ENCODE measurements at places on chromosomes 6 and 20. TPM values are rescaled to one million over a fixed set of nuclear protein-coding genes. Genes with fewer than 3 reads are reported as not detected.

DNA sequence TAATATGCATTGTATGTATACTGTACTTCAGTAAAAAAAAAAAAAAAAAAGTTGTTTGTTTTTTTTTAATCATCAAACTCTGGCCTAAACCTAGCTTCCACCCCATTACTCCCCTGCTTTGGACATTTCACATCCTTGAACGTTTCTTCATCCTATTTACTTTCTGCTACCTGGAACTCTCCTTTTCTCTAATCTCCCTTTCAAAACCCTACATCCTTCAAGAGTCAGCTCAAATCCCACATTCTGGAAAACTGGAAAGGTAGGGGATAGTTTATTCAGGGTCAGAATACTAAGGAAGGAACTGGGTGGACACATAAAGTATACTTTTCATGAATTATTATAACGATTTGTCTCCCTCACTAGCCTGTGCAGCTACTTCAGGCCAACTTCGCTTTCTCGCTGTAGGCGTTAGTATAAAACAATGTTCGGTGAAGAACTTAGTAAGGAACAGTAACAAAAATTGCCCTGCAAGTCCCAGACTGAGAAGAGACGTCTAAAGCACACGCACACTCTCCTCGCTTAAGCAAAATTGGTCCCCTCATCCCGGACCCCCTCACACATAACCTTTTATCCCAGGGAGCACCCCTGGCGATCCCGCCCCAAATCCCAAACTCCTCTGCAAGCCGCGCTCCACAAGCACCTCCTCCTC is 775 bp downstream of the PIGU start:
- no peaks in the 10 kb centered on the region for H3K36me3 ChIP-seq
- H3K27ac ChIP-seq = peak overlapping the region; percentile 53
- H3K4me3 ChIP-seq = peak overlapping the region; percentile 88
- no peaks in the 10 kb centered on the region for H3K27me3 ChIP-seq
- no peak for DNase-seq
- peaks cover 13% of the 10 kb centered on the region for H3K4me1 ChIP-seq

Gene GRM4
- total RNA-seq = not detected

GRCh38 chr20:4656491-4656890 is 65.2 kb upstream of the PRND start:
- H3K36me3 ChIP-seq = no peaks in the 10 kb centered on the region
- no peak overlapping the region for H3K27ac ChIP-seq
- H3K27me3 ChIP-seq = peaks cover 2% of the 10 kb centered on the region
- H3K4me1 ChIP-seq = peaks cover 9% of the 10 kb centered on the region
- no peak for DNase-seq

DNA sequence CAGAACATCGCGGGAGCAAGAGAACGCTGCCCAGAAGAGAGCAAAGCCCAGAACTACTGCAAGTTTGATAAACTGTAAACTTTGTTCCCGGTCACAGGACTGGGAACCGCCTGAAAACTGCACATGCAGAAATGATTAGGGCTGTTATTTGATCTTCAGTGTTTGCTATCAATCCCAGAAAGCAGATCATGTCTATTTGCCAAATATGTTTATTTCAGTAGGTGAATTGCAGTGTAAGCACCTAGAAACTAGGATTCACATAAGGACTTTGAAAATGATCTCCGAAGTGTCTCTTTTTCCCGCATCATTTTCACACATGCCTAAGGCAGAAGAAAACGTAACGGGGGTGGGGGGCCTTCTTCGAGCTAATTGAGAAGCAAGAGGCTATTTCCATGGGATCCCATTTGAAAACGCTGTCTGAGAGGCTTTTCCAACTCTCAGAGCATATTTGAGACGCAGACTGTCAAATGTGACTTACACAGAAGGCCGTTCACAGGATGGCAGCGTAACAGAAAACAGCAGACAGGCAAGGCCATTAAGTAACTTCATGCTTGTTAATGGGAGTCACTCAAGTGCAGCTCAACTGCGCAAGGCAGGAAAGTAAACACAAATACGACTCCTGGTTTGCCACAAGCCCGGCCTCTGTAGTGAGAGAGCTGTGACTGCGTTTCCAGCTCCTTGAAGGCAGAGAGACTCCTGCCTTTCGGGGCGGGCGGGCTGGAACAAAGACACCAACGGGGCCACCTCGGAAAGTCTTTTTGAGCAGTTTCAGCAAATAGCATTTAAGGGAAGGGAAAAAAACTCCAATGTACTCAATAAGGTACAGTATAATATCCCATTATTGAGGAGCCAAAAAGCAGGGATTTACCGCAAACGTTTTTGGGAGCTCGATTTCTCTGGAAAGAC is 144.7 kb upstream of the ZNF217 start:
- H3K4me3 ChIP-seq = no peak overlapping the region
- DNase-seq = no peak
- no peak overlapping the region for H3K27ac ChIP-seq
- H3K27me3 ChIP-seq = no peaks in the 10 kb centered on the region

DNA sequence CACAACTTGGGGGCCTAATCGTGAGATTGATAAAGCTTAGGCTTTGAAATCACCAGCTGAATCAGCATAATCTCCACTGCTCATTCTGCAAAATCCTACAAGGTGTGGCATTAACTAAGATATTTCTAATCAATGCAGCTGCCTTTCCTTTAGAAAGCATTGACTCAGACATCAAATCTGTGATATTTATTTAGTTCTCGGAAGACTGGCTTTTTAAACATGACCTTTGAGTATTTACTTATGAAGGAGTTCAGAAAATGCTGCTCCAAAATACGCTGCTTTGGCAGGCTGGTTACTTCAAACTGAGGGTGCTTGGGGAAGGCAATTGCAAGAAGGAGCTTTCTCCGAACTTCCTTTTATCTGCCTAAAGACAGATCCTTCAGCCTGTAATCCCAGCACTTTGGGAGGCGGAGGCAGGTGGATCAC is 23.7 kb upstream of the FUCA2 start:
- H3K36me3 ChIP-seq = no peaks in the 10 kb centered on the region
- H3K27me3 ChIP-seq = no peaks in the 10 kb centered on the region
- H3K4me1 ChIP-seq = peaks cover 42% of the 10 kb centered on the region
- no peak overlapping the region for H3K4me3 ChIP-seq
- no peak overlapping the region for H3K27ac ChIP-seq
- no peak for DNase-seq

Measured in CD4-positive, alpha-beta T cell (primary cell).